D721Med (cell line): ENCODE measurements at places on chromosomes 1 and 21.
A peak's percentile ranks its signal among the peaks of the same experiment; 100 is the strongest.

- DNase-seq: no peak
These were observed 209.0 kb upstream of the TMEM51 start for GRCh38 chr1:14944471-14944985.

DNA sequence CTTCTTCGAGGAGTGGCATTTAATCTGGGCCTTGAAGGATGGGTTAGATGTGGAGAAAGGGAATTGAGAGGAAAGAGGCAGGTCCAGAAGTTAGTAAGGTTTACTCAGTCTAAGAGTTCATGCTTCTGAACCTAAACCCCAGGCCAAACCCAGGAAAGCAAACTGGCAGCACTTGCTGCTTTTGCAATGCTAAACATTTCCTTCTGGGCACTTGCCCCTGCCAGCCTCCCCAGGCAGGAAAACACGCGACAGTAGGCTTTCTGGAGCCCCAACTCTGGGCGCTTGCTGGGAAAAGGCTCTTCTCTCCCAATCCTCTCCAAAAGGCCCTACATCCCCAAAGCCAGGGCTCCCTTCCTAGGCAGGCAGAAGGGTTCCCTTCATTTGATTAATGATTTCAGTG lies 2.5 kb downstream of the OLFML2B start:
- no peak for DNase-seq

- peak; percentile 80 for DNase-seq
These were observed 14.7 kb upstream of the DISC1 start for GRCh38 chr1:231611851-231612250.

DNA sequence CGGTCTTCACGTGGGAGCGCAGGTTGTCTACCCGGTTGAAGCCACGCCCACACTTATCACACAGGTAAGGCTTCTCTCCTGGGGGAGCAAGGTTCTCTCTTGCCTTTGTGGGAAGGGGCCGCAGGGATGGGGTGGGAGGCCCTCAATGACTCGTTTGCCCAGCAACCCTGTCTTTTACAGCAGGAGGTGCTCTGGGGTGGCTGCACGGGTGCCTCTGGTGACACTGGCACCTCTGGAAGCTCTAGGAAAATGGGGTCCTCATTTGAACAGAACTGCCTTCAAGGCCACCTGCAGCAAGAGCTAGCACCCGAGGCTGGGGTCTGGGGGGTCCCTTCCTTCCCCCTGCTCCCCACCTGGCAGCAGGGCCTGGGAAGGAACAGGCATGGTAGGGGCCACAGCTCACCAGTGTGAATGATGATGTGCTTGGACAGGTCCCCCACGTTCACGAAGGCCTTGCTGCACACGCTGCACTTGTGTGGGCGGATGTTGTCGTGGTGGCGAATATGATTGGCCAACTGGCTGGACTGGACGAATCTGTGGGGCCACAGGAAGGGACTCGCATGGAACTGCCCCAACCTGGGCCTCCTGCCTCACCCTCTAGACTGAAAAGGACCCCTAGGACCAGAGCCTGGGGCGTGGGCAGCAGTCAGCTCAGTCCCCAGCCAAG lies 33.1 kb downstream of the ZBTB17 start:
- no peak for DNase-seq

DNA sequence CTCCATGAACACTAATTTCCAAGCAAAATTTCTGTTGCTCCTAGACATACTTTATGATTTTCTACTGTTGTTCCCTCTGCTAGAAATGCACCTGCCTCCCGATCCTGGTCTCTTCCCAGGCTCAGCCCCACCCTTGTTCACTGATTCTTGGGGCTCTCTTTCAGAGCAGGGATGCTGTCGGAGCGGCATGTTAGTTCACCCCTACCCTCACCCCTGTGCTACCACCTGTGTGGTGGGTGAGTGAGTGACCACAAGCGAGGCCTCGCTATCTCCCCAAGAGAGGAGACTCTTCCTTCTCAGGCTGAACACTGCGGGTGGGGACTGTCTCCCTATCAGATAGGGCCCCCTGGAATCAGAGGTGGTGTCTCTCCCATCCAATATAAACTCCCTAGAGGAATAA lies 4.9 kb upstream of the S100A8 start:
- DNase-seq: no peak
